ENCODE measurements at places on chromosomes 5 and 9.

DNA sequence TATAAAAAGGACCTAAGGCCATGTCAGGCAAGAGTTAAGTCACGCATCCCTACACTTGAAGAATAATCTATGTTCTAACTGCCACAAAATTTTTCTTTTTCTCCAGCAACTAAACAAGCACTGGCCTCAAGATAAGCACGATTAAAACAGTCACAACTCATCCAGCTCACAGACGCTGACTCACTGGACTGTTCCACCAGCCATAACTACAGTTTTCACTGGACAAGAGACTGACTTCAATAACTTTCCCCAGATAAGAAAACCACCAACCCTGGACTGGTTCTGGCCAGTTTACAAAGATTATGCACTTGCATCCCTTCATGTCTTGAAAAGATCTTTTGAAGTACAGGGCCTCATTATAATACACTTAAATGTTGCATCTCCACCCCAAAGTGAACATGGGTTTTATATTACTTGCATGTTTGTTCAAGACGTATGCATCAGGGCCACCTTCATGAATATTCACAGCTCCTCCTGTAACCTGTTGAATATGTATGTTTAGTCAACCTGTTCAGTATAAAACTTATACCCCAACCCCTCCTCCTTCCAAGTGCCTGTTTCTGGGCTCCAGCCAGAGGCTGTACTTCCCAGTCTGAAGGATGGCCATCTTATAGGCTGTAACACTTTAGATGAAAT, 129.3 kb upstream of the EPB41L4A start:
- DNase-seq, result peak; percentile 54

DNA sequence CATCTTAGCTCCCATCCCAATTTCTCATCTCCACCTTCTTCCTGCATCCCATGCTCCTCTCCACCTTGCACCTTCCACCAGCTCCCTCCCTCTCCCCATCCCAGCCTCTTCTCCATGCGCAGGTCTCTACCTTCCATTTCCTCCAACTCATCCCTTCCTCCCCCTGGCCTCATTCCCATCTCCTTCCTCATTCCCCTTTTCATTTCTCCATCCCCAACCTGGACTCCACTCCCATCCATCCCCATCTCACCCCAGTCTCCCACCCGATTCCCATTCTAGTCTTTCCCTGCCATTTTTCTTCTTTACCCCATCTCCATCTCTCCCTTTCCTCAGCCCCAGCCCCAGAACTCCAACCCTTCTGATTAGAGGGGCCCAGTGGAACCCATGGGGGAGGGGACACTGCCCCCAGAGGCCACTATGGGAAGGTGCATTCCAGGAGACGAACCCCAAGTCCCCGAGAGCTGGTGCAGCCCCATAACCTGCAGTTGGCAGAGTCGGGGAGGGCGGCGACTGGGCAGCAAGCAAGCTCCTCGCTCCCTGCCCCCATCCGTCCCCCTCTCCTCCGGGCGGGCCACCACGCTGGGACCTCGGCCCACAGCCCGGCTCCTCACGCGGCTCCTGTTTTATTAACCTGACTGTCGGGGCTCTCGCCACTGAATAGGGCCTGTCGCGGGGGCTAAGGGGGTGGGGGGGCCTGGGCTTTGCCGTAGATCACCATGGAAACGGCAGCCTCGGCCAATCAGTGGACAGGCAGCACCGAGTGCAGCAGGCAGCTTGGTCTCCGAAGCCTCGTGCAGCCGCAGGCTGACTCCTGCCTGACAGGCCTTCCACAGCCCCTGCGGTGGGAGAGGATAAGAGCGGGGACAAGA, 66.7 kb downstream of the PCDH1 start:
- peak; percentile 33 for DNase-seq

GRCh38 chr5:72246954-72247442, 73.0 kb downstream of the MRPS27 start:
- DNase-seq, result no peak

DNA sequence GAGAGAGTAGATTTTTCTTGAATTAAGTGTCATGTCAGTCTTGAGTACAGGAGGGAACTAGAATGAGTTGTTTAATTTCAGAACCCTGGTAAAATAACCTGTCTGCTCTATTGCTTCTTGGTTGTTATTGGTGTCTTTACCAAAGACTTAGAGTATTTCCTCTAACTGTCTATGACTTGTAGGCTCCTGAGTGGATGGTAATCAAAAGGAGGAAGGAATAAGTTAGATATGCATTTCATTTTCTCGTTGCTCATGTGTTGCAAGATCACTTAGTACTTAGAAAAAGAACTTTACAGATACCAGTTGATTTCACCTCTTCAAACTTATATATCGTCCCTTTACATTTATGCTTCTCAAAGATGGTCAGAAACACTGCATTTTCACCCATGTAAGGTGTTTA, 31.1 kb downstream of the UHRF2 start:
- DNase-seq, result no peak

- DNase-seq, result no peak
Observed at GRCh38 chr9:91994422-91994821, 44.4 kb upstream of the ROR2 start.

- DNase-seq, result peak; percentile 52
Observed at GRCh38 chr5:36870399-36871040, 6.0 kb upstream of the NIPBL start.

GRCh38 chr5:168844922-168845296, 265.7 kb upstream of the PANK3 start:
- DNase-seq, result no peak

DNA sequence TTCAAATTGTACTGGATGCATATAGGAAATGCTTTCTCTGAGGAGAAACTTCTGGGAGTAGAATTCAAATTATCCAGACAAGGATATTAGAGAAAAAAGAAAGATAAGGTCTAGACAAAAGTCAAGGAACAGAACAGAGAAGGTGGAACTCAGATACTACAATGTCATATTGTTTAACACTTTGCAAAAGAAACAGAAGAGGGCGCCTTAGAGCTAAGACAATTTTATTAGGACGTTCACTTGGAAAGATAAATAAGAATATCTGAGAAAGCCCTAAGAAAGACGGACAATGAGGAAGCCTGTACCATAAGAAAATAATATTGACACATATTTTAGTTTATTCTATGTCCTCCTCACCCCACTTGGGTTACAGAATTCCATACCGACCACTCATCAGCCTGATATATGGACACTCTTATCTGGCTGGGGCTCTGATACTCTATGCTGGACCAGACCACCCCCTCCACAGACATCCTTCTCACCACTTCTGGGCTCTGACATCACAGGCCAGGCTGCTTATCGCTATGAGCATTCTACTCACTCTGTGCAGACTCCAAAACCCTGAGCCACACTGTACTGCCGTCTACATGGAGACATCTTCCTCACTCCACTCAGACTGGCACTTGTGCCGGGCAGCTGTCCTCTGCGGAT, 9.1 kb upstream of the AK3 start:
- peak; percentile 59 for DNase-seq

GRCh38 chr9:76913467-76913866, 7.6 kb upstream of the PRUNE2 start:
- DNase-seq, result no peak

- no peak for DNase-seq
Observed at GRCh38 chr9:4850603-4851310, 58.0 kb downstream of the RCL1 start.

GRCh38 chr9:75455444-75455921, 367.2 kb downstream of the OSTF1 start:
- DNase-seq, result no peak

- peak; percentile 49 for DNase-seq
Observed at GRCh38 chr5:15646371-15646770, 146.4 kb downstream of the FBXL7 start.

DNA sequence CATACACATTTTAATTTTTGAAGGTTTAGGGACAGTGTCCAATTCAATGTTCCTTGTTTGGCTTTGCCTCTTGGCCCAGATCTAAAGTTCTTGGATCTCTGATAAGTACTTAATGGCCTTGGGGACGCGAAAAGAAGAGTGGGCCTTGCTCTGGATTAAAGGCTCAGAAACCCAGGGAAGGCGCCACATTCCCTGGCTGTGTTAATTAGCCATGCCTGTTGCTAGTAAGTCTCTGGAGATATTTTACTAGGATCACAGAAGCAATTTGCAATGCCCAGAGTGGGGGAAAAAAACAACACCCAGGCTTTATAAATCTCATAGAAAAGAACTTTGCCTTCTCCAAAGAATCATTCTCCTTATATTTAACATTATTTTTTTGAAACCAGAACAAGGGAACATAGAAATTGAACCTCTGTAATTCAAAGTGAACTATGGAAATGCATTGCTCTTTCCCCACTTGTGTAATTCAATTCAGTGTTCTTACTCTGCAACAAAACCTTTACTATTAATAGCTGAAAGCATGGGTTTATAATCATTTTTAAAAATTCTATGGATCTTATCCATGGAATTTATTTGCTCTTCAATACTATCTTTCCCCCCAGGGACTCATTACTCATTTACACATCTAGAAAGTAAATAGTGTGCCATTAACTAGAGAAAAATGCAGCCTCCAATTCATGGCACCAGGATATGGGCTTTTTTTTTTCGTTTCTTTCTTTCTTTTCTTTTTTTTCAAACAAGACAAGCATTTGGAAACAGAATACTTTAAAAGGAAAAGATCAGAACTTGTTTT, 172.2 kb upstream of the ANKRD55 start:
- no peak for DNase-seq

DNA sequence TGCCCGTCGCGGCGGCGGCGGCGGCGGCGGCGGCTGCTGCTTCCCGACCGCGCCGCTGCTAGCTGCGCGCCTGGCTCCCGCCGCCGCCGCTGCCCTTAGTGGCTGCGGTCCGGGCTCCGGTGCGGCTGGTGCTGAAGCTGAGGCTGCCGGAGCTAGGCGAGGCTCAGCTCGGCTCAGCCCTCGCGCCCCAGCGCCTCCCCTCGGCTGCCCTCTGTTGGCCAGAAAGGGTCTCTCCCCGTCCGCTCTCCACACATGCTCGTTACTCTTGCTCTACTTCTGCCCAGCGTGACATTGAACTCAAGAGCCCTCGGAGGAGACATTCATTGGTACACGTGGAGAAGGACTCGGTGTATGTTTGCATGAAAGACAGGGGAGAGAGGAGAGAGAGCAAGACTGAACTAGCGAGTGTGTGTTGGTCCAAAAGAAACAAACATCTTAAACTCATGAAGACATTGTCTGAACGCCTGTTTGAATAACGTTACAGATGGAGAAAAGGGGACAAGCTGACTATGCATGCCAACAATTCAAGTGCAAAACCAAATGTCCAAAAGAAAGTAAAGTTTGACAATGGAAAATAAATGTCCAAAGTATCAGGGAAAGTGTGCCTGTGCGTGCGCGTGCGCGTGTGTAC, at the start of gene HCN1:
HCN1 (minus strand) TSS at position 175 of the 631 bp plus-strand sequence.
- DNase-seq, result peak; percentile 78

DNA sequence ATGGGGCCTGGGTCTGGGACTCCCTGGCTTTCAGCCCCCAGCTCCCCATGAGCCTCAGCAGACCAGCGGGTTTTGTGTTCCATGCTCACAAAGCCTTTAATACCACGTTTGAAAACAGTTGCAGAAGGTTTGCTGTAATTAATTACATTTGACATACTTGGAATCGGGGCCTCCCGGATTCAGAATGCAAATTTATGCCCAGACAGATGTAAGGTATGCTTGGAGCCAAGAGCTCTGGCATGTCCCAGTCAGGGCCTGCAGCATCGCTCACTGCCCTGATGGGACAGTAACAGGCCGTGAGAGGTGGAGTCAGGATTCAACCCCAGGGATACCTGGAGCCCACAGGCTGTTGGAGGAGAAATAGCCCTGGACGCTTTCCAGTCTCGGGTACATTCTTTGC, 12.2 kb downstream of the ZNF618 start:
- no peak for DNase-seq

- DNase-seq, result no peak
Observed at GRCh38 chr5:41250351-41250987, 37.1 kb upstream of the C6 start.

GRCh38 chr9:131717719-131718460, 22.0 kb downstream of the RAPGEF1 start:
- no peak for DNase-seq

DNA sequence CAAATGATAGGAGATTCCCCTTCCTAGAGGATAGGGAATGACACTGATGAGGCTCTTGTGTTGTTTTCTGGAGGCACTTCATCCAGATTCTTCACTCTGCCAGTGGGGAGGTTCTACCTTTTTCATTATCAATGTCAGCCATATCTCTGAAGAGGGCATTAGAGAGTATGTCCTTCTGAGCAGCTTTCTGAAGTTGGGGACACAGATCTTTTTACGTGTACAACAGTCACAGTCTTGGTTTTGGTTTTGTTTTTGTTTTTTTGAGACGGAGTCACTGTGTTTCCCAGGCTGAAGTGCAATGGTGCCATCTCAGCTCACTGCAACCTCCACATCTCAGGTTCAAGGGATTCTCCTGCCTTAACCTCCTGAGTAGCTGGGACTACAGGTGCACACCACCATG, 22.6 kb downstream of the CENPH start:
- DNase-seq, result no peak

DNA sequence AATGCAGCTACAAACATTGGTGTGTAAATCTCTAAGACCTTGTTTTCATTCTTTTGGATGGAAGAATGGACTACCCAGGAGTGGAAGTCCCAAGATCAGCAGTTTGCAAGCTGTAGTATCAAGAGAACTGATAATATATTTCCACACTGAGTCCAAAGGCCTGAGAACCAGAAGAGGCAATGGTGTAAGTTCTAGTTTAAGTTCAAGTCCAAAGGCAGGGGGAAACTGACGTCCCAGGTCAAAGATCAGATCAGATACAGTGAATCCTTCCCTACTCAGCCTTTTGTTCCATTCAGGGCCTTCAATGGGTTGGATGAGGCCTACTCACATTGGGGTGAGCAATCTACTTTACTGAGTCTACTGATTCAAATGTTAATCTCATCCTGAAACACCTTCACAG, 80.3 kb upstream of the ERBIN start:
- no peak for DNase-seq

GRCh38 chr5:138467711-138468132, 2.4 kb downstream of the EGR1 start:
- DNase-seq, result no peak

DNA sequence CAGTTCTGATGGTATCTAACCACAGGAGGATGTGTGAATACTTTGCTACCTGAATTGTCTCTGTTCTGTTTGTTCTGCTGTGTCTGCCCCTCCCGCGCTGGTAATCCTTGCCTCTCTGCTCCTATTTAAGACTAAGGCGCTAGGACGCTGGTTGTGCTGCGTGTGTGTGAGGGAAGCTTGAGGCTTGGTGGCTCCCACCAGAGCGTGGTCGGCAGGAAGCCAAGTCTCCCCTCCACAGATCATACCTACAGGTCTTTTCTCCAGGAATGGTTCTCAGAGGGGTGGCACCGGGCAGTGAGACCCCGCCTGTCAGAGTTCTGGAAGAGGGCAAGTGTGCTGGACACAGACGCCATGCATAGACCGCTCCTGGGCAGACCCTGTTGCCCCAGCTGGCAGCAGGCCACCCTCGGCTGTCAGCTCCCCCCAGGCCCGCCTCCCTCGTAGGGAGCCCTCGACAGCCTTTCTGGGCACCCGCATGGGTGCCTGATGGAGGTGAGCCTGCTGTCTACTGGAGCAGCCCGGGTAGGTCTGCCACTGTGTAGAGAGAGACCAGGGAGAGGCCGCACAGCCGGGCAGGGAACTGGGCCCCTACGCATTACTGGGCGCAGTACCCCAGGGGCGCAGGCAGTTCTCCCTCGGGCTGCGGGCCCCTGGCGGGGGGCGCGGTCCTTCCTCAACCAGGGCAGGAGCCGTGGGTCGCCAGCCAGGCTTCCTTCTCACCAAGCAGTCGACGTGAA, 53.4 kb upstream of the ROR2 start:
- no peak for DNase-seq

GRCh38 chr5:56421246-56422075, 188.3 kb upstream of the ANKRD55 start:
- no peak for DNase-seq
